Osteocyte (in vitro differentiated cells): ENCODE measurements at places on chromosomes 7 and 10.

- DNase-seq: no peak
Measured at GRCh38 chr7:35792472-35792871, 8.4 kb upstream of the SEPTIN7 start.

DNA sequence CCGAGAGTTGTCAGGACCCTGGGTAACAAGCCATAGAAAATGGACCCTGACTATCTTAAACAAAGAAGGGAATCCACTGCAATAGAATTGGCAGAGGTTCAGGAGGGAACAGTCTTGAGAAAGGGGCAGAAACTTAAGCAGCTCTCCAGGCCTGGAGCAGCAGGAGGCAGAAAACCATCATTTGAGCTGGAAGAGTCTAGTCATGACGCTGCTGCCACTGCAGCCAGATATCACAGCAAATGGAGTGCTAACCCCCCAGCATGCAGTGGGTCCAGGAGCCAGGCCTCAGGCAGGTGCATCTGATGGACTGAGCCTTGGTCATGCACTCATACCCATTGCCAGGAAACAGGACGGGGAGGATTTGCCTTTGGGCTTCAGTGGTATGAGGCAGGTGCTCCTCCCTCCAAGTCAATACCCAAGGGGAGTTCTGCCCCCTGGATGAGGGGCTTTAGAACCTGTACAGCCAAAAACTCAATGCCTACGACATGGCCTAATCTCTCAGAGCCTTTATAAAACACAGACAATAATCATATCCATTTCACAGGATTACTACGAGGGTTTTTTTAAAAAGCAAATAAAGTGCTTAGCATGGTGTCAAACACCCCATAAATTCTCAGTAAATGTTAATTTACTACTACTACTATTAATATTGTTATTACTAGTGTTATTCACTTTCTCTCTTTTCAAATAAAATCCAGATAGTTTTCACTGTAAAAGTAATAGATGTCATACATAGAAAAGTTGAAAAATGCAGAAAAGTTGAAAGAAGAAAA lies 30.7 kb downstream of the DUSP5 start:
- peak; percentile 56 for DNase-seq

DNA sequence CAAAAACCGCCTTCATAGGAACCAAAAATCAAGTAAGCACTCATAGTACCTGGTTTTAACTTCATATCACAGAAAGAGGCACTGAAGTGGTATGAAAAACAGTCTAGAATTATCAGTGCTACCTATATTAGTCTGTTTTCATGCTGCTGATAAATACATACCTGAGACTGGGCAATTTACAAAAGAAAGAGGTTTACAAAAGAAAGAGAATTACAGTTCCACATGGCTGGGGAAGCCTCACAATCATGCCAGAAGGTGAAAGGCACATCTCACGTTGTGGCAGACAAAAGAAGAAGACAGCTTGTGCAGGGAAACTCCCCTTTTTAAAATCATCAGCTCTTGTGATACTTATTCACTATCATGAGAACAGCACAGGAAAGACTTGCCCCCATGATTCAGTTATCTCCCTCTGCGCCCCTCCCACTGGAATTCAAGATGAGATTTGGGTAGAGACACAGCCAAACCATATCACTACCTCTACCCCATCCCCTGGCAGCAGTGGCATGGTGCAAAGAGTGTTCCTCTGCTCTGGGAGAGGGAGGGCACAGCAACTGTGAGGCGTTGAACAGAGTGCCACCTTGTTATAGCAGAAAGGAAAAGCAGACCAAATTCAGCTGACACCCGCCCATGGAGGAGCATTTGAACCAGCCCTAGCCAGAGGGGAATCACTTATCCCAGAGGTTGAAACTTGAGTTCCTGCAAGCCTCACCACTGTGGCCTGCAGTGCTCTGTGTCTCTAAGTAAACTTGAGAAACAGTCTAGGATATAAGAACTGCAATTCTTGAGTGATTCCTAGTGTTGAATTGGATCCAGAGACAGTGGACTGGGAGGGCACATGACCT lies 61.9 kb upstream of the PTPRZ1 start:
- DNase-seq: no peak

DNA sequence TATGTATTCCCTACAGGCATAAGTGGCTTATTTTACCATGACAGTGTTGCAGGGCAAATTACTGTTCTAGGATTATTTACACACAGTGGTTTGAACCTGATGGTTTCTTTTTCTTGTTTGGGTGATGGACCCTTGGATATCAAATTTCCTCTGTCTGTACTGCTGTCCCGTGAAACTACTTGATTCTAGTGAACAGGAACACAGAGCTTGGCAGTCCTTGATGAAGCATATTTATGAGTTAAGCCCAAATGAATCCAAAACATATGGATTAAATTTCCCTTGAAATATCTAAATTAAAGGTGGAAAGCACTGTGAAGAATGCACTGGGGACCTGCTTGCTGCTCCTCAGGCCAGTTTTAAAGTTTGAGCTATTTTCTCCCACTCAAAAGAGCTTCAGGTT lies 635.3 kb downstream of the INHBA start:
- DNase-seq: no peak

GRCh38 chr7:41415471-41416207 lies 287.3 kb downstream of the INHBA start:
- DNase-seq: no peak

DNA sequence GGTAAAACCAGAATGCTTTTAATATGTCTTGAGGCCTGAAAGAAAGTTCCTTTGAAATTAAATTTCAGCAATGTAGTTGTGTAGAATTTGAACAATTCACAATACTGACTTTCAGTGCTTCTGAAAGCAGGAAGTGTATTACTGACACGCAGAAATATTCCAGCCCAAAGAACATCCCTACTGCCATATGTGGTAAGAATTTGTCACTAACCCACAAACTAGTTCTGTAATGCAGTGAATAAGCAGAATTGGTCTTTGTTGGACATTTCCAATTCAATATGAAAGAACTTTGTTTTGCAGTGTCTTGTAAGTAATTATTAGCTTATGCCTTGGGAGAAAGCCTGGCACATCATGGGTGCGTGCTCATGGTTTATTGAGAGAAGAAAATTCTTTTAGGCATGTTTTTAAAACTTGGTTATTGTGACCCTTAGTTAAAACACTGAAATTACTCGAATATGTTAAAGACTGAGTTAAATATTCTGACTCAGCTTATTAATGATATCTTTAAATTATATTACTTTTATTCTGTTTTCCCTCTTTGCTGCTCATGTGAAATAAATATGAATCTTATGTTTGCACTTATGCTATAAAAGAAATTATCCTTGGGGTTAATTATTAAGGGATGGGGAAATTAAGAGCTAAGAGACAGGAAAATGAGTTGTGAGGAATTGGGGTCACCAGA lies 33.4 kb downstream of the PTPN12 start:
- DNase-seq: no peak

DNA sequence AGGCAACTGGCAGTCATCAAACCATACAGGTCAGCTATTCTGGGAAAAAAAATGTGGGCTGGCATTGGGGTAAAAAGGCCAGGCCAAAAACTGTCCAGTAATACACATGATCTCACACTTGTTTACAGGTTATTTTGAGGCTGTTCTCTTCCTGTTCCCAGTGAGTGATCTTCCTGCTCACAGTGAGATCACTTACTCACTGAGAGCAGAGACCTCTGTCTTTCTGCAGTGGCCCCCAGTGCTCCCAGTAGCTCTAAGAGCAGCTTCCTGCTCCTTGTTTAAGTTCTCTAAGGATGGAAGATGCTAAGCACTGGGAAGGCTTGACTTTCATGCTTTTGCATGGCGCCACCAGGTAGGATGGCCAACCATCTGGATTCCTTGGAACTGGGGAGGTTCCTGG lies 93.5 kb upstream of the KIAA1217 start:
- DNase-seq: no peak

DNA sequence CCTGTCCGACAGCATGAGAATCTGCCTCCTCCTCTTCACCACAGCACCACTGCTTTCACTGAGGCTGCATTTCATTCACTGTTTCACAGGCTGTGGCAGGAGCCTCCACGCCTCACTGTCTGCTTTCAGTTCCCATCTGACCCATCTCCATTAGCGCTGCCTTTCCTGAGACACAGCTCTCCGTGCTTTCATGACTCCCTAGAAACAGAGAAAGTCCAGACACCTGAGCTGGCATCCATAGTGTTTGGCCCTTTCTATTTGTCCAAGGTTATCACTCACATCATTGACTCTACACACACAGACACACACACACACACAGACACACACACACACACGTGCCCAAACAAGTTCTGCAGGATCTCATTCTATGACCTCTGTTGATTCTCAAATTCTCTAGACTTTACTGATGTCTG lies 5.2 kb downstream of the LGI1 start:
- DNase-seq: no peak

DNA sequence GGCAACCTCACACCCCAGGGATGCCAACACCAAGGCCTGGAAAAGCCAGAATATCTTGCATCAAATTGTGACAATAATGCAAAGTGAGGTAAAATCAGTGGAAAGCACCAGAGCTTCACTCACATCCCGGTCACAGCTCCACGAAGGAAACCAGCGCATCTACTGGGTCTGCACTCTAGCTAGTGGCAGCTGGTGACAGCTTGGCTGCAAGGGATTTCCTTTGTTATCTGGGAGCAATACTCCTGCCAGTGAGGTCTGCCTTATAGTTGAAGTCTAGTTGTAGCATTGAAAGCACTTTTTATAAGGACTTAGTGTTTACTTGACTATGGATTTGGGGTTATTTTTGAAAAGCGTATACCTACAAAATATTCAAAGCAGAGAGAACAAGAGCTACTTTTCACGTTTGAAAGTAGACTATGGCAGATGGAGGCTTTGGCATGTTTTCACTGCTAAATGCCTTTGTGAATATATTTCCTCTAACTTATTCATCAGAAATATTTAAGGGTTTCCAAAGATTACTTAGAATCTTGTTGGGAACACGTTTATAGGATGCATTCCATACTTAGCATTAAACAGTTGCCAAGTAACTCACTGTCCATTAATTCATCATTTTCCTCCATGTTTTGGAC lies 26.1 kb downstream of the WDFY4 start:
- no peak for DNase-seq

DNA sequence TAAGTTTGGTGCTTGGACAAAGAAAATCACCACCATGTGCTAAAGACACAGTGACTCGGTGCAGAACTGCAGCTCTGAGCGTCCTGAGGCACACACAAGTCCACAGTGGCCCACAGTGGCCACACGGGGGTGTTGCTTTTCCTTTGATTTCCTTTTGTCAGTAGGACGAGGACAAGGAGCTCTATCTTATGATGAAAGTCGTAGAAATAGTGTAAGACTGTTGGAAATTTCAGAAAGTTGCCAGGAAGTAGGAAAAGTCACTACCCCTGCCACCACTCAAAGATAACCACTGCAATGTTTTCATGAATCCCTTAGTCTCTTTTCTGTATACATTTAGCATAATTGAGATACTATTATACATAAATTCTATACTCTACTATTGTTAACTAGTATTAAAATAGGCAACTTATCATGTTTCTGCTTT lies 146.0 kb downstream of the TNS3 start:
- no peak for DNase-seq

DNA sequence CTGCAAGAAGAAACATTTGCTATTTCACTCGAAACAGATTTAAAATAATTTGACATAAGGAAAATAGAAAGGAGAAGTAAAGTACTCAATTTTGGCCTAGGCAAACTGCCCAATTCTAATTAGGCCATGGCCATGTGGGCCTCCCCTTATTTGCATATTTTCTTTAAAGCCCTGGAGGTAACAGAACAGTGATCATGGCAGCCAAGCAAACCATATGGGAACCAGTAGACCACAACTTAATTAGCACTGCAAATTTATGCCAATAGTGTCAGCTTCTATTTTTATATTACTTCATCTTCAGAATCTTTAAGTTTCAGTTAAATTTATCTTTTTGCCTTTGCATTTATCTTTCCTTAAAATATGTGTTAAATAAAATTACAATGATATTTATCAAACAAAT lies 63.3 kb upstream of the THSD7A start:
- no peak for DNase-seq

GRCh38 chr7:68691261-68692216 lies 906.7 kb upstream of the AUTS2 start:
- DNase-seq: no peak

- no peak for DNase-seq
Measured at GRCh38 chr7:129376076-129376777, 58.0 kb upstream of the STRIP2 start.

- DNase-seq: no peak
Measured at GRCh38 chr10:44071479-44071878, 313.4 kb downstream of the CXCL12 start.

GRCh38 chr7:37109016-37109683 lies 339.5 kb downstream of the ELMO1 start:
- no peak for DNase-seq

DNA sequence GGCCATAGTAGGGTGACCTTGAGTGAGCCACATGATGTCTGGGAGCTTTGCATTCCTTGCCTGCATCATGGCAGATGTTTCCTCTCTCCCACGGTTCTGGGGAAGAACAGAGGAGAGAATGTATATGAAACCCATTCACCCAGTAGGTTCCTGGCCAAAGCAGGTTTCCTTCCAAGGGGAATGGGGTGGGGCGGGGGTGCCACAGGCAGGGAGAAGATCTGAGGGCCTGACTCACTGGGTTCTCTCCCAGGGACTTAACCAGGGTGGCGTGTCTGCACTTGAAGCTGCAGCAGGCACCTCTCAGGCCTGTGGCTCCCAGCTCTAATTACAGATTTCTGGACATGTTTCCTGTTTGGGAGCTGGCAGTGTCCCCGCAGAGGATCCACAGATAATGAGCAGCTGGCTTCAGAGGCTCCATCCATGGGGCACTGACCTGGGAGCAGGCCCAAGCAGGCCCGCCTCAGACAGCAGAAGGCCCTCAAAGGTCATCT lies 50.2 kb upstream of the ZMIZ1 start:
- DNase-seq: no peak

GRCh38 chr7:30348083-30348560 lies 63.7 kb downstream of the ZNRF2 start:
- DNase-seq: no peak

GRCh38 chr10:130461631-130462030 lies 325.4 kb downstream of the GLRX3 start:
- DNase-seq: peak; percentile 67

- DNase-seq: peak; percentile 83
Measured at GRCh38 chr10:125159486-125159931, 854 bp downstream of the CTBP2 start.

GRCh38 chr10:5254488-5254887 lies 57.9 kb downstream of the AKR1C4 start:
- no peak for DNase-seq

GRCh38 chr7:28587211-28587610 lies 174.9 kb downstream of the CREB5 start:
- DNase-seq: no peak

DNA sequence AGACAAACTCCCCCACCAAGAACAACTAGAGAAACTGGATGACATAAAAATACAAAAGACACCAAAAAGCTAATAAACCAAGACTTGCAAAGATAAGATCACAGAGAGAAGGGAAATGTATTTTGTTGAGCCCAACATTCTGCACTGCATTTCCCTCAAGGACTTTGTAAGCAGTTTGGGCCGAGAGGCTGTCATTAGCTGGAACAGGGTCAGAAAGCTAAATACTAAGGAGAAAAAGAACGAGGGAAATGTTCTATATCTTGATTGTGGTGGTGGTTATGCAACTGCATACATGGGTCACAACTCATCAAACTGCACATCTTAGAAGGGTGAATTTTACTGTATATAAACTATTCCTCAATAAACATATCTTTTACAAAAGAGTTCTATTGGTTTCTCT lies 315.0 kb downstream of the IPMK start:
- DNase-seq: no peak
